ENCODE measurements at places on chromosomes 5 and 9.

DNA sequence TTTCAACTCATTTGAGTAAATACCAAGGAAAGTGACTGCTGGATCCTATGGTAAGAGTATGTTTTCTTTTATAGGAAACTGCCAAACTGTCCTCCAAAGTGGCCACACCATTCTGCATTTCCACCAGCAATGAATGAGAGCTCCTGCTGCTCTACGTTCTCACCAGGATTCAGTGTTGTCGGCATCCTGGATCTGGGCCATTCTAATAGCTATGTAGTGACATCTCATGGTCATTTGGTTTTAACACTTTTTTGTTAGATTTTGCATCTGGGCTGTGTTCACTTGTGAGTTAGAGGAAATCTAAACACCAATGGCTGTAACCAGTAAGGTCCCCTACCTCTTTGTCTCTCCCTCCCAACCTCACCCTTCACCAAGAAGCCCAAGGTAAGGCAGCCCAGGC is 115.9 kb downstream of the ATPSCKMT start:
- peak; percentile 48 for DNase-seq

DNA sequence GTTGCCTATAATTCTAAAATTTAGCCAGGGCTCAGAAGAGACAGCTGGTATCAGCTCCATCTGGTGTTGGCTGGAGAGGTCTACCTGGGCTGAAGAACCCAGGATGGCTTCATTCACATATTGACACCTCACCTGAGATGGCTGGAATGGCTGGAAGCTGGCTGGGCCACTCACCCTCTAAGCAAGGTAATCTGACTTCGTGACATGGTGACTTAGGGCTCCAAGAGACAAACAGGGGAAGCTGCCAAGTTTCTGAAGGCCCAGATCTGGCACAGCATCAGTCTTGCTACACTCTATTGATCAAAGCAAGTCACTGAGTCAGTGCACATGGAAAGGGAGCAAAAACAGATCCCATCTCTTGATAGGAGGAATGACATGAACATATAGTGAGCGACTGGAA is 102.3 kb downstream of the EPB41L4A start:
- no peak for DNase-seq

- no peak for DNase-seq
Observed at GRCh38 chr5:44821164-44821563, 12.4 kb downstream of the MRPS30 start.

GRCh38 chr5:178768371-178769260 is 38.2 kb upstream of the ZNF354A start:
- DNase-seq: no peak

DNA sequence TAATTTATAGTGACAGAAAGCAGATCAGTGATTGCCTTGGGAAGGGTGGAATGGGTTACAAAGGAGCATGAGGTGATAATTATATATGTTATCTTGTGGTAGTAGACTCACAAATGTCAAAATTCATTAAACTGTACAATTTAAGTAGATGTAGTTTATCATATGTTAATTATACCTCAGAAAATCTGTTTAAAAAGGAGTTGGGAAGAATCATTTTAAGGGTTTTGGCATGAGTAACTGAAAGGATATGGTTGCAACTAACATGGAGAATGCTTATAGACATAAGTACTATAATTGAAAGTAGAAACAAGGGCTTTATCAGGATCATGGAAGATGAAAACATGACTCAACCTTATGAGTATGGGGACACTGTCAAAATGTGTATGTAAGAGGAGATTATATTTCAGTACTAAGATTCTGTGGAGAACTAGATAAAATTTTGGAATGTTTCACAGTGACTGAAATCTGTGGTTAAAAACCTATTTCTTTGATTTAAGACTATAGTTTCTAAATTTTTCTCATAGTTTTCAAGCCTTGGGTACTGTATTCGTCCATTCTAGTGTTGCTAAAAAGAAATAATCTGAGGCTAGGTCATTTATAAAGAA is 73.3 kb downstream of the FCHO2 start:
- no peak for DNase-seq

- DNase-seq: no peak
Observed at GRCh38 chr9:7103367-7103766, 345.6 kb downstream of the KDM4C start.

All from AG20443 (cell line).